ENCODE measurements at places on chromosomes 16 and 17.

GRCh38 chr16:19757026-19757425 lies 39.0 kb downstream of the IQCK start:
- DNase-seq, result no peak

- DNase-seq, result no peak
Measured at GRCh38 chr16:15829460-15829859, 27.4 kb downstream of the MYH11 start.

DNA sequence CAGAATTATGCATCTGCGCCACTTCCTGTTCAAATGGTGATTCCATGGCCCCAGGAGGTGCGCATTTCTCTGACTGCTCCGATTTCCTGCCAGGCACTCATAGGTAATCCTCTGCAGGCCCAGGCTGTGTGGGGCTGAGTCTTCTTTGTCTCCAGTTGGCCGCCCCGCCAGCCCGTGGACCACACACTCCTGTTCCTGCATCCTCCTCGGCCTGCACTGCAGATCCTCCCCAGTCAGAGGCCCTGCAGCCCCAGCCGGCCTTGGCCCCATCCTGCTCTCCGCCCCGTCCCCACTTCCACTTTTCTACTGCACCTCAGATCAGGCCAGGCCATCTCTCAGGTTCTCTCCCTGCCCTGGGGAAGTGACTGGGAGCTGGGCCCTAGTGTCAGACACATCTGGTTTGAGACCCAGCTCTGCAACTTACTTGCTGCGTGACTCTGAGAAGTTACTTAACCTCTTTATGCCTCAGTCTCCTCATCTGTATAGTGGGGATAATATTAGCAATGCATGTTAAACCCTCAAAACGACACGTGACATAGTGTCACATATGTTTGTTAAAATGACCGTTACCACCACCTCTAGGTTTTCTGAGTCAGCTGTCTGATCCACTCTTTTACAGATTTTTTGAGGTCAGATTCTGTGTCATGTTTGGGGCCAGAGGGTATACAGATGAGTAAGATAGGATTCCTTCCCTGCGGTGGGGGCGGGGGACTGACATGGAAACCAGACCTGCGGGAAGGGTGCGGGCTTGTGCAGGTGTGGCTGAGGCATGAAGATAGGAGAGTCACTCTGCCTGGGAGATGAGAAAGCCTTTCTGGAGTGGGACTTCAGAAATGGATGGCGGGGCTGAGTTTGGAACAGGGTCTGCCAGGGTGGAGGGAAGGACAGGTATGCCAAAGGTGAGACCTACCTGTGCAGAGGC lies 12.8 kb downstream of the RAB11FIP4 start:
- DNase-seq, result no peak

GRCh38 chr16:48318630-48319029 lies 66.6 kb downstream of the SIAH1 start:
- no peak for DNase-seq

DNA sequence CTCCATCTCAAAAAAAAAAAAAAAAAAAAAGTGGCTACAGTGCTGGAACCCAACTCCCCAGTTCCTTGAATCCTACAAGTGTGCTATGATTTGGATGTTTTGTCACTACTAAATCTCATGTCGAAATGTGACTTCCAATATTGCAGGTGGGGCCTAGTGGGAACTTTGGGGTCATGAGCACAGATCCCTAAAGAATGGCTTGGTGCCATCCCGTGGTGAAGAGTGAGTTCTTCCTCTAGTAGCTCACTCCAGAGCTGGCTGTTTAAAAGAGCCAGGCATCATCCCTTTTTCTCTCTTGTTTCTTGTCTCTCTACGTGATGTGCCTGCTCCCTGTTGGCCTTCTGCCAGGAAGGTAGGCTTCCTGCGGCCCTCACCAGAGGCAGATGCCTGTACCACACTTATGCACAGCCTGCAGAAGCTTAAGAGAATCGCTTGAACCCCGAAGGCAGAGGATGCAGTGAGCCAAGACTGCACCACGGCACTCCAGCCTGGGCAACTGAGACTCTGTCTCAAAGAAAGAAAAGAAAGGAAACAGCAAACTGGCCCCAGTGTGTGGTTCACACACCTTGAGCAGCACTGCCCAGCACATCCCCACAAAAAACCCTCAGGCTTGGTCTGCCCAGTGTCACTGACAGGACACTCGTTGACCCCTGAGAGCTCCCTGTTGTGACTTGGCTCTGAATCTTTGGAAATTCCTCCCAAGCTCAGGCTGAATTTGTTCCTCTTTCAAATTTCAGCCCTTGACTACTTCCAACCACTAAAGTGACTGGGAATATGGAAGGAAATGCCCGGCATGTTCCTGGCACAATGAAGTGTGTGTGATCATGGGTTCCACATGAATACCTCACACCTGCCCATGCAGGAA lies 3.1 kb downstream of the MT1E start:
- no peak for DNase-seq

DNA sequence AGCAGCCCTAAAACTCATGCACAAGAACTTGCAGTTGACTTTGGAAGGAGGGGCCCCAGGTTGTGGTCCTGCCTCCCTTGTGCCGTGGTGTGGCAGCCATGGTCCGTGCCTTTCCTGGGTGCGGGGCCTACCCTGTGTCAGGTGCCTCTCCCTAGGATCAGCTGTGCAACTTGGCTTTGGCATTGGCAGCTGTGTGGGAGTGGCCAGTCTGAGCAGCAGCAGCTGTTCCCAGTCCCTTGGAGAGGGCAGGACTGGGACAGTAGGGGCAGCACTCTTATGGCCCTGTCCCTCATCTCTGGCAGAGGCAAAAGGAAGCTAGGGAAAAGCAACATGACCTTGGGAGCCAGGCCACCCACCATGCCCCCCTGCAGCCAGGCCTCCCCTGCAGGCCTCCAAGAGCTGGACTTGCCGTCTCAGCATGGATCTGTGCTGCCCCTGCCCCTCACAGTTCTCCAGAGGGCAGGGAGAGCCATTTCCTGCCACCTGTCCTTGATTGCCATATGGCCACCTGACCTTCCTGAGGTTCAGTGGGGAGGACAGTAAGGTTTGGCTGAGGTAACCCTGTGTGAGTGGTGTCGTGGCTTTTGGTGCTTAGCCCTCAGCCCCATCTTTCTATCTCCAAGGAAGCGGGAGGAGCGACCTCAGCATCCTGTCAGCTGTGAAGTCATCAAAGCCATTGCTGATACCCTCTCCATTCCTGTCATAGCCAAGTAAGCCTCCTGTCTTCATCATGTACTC lies 15.5 kb upstream of the NFATC3 start:
- no peak for DNase-seq

GRCh38 chr17:63974594-63975192 lies 2.0 kb upstream of the SCN4A start:
- DNase-seq, result peak; percentile 66

GRCh38 chr16:82835487-82836155 lies 208.9 kb downstream of the CDH13 start:
- no peak for DNase-seq

DNA sequence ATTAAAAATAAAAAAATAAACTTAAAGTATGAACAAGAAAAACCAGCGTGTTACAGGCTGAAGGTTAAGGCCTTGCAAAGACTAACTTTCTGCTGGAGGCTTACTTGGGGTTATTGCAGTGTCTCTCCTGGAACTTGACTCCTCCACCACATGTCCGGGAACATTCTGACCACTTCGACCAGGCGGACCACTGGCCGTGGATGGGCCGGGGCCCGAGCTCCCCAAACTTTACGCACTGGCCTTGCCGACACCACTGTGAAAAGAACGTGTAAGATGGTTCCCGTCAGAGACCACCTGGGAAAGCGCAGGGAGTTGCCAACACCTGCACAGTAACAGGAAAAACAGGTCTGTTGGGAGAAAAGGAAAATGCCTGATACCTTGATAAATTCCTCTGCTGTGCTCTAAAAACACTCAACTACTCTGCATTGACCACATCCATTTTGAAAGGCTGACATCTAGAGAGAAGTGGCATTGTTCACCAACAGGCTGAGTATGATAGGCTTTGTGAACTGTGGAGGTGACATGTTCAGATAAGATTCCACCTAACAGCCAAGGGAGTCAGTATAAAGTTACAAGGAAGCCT lies 99.1 kb downstream of the ADAMTS18 start:
- no peak for DNase-seq

DNA sequence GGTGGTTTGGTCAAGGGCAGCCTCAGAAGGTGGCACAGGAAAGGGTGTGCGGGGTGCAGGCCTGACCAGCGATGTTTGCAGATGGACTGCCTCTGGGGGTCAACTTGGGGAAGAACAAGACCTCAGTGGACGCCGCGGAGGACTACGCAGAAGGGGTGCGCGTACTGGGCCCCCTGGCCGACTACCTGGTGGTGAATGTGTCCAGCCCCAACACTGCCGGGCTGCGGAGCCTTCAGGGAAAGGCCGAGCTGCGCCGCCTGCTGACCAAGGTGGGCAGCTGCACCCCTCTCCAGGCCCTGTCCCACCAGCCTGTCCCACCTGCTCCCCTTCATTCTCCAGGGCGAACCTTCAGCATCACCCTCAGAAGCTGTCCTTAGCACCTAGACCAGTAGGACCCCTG lies 12.5 kb downstream of the DHODH start:
- no peak for DNase-seq

GRCh38 chr17:35892091-35893035 lies 12.2 kb upstream of the CCL5 start:
- no peak for DNase-seq

GRCh38 chr16:78396673-78397072 lies 297.2 kb downstream of the WWOX start:
- DNase-seq, result no peak

DNA sequence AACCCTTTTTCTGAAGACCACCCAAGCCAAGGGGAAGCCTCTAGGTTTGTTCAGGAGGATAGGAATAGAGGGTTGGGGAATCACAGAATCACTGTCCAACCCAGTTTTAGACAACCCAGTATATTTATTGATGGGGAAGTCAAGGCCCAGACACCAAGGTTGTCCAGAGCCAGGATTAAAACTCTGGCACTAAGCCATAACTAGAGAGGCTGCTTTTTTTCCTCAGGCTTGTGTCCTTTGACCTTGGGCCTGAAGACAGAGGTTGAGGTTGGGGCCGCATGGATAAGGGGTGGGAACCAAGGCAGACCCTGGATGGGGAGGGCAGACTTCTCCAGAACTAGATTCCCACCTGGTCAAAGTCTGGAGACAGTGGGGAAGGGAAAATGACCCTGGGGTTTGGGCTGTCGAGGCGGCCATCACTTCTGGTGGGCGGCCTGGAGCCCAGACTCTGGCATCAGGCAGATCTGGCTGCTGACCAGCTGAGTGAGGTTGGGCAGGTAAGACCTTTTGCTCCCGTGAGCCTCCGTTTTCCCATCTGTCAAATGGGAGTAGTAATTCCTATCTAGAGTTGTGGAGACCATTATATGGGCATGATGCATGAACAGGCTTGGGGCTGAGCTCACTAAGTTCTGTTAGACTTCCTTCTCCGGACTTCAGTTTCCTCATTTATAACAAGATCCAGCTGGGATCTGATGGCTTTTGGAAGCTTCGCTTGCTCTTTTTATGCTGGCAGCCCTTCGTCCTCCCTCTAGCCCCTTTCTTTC lies 17.9 kb downstream of the IGFBP4 start:
- no peak for DNase-seq

DNA sequence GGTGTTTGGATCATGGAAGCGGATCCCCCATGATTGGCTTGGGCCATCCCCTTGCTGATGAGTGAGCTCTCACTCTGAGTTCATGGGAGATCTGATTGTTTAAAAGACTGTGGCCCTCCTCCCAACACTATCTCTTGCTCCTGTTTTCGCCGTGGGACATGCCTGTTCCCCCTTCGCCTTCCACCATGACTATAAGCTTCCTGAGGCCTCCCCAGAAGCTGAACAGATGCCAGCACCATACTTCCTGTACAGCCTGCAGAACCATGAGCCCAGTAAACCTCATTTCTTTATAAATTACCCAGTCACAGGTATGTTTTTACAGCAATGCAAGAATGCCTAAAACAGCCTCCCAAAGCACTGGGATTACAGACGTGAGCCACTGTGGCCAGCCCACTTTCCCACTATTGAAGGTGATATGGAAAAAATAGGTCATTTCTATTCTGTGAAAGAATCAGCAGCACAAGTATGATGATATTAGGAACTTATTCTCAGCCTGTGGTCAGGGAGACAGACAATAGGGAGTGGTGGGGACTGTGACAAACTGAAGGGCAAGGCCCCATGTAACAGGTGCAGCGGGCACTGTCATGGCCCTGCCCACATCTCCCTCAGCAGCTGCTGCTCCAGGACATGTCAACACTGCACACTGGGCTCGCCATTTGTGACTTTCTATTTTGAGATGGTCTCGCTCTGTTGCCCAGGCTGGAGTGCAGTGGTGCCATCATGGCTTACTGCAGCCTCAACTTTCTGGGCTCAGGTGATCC lies 33.7 kb upstream of the LITAF start:
- no peak for DNase-seq

GRCh38 chr17:42378359-42378958 lies 9.8 kb downstream of the STAT3 start:
- DNase-seq, result no peak

GRCh38 chr17:17580662-17581470 lies 10.6 kb downstream of the PEMT start:
- DNase-seq, result no peak

GRCh38 chr16:12985516-12985915 lies 84.1 kb downstream of the SHISA9 start:
- DNase-seq, result no peak

DNA sequence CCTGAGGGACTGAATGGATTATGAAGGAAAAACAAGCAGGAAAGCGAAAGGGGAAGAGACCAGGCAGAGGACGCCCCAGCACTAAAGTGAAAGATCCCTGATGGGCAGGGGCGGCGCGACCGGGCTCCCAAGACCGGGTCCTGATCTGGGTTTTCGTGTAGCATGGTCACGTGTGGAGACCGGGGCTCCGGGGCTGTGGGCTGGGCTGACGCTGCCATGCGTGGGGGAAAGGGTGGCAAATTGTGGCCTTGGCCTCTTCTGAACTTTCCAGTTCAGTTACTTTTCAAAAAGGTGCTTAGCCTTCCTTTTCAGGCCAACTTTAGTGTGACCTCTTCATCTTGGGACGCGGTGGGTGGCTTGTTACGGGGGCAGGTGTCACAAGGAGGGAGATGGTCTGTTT lies 57.5 kb downstream of the METRNL start:
- no peak for DNase-seq

- no peak for DNase-seq
Measured at GRCh38 chr16:3573146-3573815, 3.9 kb downstream of the NLRC3 start.

- no peak for DNase-seq
Measured at GRCh38 chr16:24980077-24980793, 34.9 kb downstream of the ARHGAP17 start.

- no peak for DNase-seq
Measured at GRCh38 chr17:64289741-64290141, 26.7 kb upstream of the TEX2 start.

DNA sequence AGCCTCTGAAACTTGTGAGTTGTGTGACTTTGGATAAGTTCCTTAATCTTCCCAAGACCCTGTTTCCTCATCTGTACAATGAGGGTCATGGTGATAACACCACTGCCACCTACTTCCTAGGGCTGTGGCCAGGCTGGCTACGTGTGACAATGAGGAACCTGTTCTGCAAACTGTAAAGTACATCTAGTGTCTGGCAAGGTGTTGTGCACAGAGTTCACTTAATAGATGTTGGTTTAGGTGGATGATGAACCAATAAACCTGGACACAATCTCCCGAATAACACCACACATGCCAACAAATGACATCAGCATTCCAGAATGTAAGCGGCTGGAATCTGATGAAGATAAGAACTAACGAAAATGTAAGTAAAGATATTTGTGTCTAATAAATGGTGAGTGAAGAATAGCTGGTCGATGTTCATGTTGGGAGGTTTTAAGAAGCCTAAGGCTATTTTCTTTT lies 82.3 kb downstream of the MARCHF10 start:
- no peak for DNase-seq

GRCh38 chr17:6714315-6714874 lies 1.2 kb upstream of the SLC13A5 start:
- no peak for DNase-seq
